Renal pelvis (tissue), 12 donors: ENCODE measurements at places on chromosomes 3 and 15.

- no peak for DNase-seq
Observed at GRCh38 chr15:56241374-56242105, 2.1 kb downstream of the RFX7 start.

DNA sequence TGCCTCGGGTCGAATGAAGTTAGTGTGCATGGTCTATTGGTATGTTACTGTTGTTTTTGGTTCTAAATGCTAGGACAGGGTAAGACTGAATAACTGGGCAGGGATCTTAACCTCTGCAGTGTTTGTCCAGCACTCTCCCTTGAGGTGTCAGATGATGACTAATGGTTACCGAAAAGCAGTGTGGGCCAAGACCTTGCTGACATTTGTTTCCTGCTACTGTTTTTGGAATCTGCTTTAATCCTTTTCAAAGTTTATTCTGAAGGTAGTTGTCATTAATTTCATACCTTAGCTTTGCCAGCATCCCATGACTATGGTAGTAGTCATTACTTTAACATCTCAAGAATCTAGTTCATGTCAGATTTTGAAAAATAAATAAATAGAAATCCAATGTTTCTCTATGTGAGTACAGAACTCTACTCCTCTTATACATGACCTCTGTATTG, 117.0 kb downstream of the P3H2 start:
- DNase-seq = no peak

GRCh38 chr3:72554689-72555088, 293.6 kb downstream of the SHQ1 start:
- no peak for DNase-seq

GRCh38 chr15:98160236-98160635, 199.7 kb downstream of the ARRDC4 start:
- DNase-seq = no peak

GRCh38 chr15:99632521-99632920, 66.7 kb downstream of the MEF2A start:
- DNase-seq = no peak
